ENCODE measurements at places on chromosomes 7 and 10.

GRCh38 chr7:104961821-104962220 lies 52.2 kb upstream of the KMT2E start:
- DNase-seq: no peak

- no peak for DNase-seq
Measured at GRCh38 chr10:59635502-59636290, 74.0 kb downstream of the SLC16A9 start.

- no peak for DNase-seq
Measured at GRCh38 chr10:98694014-98694413, 247.3 kb upstream of the HPS1 start.

DNA sequence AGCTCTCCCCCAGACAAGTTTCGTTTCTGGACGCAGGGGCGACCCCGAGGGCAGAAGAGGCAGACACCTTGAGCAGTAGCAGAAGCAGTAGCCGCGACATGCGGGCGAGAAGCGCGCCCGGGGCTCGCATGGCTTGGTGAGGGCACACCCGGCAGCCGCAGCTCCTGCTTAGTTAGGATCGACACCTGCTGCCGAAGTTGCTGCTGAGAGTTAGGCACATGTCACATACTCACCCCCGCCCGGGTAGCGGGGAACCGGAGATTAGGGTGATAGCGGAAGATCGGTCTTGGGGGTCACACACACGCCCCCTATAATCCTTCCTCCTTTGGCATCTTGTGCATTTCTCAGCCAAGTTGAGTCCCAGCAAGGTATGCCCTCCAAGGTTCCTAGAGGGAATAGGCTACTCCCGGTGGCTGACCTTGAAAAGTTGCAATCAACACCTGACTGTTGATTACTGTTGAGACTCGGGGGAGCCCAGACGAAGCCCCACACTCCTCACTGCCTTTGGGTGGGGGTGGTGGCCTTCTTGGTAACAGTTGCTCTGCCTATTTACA lies 668 bp downstream of the GPR37 start:
- DNase-seq: no peak

DNA sequence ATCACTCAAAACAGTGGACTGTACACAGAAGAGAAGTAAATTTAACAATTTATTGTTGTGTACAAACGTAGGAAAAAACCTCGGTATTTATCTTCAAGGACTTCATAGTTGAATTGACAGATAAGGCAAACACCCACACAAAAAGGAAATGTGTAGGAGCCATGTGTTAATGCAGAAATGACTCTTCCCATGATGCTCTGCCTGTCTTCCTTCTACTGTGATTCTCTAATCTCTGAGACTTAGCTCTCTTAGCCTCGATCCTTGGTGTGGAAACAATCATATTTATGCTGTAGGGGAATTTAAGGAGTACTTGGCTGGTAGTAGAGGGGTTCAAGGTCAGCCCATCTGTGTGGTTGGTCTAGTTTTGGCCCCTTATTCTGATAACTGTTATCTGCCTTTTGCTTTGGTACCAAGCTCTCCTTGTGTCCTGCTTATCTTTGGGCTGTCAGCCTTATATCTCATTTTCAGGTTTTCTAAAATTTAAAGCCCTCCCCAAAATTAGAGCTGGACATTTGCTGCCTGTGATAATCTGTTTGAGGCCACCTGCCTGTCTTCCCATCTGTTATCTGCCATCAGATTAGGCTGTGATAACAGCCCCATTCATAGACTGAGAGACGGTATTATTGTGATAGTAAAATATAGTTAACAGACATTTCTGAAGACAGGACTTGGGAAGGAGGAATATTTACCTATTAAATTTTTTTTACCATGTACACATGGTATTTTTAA lies 81.7 kb downstream of the GPR85 start:
- no peak for DNase-seq

DNA sequence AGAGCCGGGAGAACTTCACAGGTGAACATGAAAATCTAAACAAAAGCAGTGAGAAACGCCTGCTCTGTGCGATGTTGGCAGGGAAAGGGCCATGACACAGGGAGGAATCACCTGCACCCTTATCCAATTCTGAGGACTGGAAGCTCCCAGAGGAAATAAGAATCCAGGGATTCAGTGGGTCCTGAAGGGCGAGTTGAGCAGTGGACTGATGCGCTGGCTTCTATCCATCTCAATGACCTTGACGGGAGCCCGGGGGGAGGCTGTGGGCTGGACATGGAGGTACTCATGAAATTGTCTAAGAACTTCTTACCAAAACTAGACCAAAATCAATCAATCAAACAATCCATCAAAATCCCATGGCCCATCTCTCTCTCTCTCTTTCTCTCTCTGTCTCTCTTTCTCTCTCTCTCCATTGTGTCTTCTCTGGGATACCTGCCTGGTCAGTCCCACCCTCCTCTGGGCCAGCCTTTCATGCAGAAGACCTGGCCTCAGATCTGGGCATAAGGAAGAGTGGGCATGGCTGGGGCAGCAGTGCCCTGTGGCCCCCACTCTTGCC lies 7.2 kb downstream of the CPXM2 start:
- DNase-seq: no peak

GRCh38 chr10:52875336-52875735 lies 102.8 kb upstream of the MBL2 start:
- DNase-seq: peak; percentile 44

- DNase-seq: peak; percentile 73
Measured at GRCh38 chr10:24617771-24618396, 105.8 kb downstream of the ARHGAP21 start.

DNA sequence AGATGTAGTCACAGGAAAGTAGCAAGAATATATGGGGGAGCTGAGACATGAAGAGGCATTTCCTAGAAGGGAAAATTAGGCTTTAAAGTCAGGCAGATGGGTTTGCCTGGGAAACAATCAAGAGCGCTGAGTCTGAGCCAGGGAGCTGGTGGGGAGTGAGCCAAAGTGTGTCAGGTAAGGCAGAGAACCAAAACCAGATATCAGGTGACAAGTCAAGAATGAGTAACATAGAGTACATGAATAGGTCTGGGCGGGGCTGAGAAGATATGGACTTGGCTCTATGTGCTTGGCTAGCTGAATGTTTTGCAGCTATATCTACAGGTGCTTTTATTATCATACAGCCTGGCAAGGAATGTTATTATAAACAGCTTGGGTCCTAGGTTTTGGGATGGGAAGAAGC lies 49.3 kb downstream of the GPR141 start:
- no peak for DNase-seq

DNA sequence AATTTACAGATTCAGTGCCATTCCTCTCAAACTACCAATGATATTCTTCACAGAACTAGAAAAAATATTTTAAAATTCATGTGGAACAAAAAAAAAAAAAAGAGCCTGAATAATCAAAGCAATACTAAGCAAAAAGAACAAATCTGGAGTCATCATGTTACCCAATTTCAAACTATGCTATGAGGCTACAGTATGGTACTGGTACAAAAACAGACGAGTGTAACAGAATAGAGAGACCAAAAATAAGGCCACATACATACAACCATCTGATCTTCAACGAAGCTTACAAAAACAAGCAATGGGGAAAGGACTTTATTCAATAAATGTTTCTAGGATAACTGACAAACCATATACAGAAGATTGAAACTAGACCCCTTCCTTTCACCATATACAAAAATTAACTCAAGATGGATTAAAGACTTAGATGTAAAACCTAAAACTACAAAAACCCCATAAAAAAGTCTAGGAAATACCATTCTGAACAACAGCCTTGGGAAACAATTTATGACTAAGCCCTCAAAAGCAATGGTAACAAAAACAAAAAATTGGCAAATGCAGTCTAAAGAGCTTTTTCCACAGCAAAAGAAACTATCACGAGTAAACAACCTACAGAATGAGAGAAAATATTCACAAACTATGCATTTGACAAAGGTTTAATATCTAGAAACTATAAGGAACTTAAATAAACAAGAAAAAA lies 207.7 kb downstream of the PTN start:
- DNase-seq: no peak

DNA sequence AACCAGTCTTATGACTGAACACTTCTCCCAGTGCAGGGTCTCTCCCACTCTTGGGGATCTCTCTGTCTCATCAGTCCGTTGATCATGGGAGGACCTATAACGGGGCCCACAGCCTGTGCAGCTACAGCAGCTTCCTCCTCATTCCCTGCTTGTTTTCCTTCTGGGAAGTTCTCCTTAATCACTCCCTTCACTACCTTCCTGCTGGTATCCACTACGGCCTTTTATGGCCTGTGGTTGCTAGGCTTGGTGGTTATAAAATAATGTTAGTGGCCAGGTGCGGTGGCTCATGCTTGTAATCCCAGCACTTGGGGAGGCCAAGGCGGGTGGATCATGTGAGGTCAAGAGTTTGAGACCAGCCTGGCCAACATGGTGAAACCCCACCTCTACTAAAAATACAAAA lies 3.5 kb upstream of the ZNF282 start:
- no peak for DNase-seq

GRCh38 chr7:28755255-28755654 lies 202.9 kb downstream of the TRIL start:
- DNase-seq: no peak

DNA sequence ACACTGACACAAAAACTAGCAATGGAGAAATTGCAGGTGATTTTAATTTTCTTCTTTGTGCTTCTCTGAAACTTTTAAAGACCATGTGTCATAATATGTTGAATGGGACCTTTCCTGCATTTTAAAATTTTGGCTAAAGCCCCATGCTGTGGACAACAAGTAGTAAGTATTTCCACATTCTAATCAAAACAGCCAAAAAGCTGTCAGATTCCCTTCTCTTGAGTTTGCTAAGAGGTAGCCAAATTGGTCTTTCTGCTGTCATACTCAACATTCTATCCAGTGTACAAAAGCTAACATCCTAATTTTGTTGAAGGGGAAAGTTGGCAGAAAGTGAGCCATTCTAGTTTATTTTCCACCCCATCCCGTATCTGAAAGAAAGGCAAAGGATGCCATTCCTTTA lies 447.6 kb downstream of the TFEC start:
- DNase-seq: no peak

DNA sequence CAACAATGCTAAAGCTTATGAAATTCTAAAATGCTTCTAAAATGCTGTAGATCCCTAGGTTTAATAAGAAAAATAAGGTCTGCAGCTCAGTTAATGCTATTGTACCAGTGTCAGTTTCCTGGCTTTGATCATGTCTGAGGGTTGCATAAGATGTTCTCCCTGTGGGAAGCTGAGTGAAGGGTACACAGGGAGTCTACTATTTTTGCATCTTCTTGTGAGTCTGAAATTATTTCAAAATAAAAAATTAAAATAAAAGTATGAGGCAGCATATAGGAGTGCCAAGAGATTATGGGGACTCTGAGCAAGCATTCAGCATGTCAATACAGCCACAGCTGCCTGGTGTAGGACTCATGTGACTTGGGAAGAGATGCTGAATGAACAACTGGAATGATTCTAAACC lies 14.7 kb downstream of the CHST15 start:
- DNase-seq: no peak

DNA sequence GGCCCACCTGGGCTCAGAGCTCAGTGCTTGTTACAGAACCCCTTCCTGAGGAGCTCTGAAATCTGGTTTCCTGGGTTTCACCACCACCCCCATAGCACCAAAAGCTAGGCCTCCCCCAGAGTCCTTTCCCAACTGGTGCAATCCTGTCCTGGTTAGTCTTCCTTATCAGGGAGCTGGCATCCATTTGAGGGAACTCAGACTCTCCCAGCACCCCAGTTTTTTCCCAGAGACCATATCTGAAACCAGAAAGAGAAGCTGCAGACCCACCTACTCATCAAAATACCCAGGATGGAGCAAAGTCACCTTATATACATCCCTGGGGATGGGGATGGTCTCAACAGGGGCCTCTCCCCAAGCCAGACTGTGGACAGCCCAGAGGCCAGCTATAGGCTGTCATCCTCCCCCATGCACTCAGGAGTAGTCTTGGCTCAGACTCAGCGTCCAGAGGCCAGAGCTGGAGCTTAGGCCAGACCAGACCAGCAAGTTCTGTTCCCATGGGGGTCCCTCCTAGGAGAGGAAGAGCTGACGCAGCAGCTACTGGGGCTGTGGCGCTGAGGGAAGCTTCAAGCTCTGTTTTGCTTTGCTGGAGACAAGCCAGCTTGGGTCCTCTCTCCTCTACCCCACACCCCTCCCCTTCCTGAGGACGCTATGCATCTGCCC lies 3.0 kb downstream of the TBATA start:
- no peak for DNase-seq

DNA sequence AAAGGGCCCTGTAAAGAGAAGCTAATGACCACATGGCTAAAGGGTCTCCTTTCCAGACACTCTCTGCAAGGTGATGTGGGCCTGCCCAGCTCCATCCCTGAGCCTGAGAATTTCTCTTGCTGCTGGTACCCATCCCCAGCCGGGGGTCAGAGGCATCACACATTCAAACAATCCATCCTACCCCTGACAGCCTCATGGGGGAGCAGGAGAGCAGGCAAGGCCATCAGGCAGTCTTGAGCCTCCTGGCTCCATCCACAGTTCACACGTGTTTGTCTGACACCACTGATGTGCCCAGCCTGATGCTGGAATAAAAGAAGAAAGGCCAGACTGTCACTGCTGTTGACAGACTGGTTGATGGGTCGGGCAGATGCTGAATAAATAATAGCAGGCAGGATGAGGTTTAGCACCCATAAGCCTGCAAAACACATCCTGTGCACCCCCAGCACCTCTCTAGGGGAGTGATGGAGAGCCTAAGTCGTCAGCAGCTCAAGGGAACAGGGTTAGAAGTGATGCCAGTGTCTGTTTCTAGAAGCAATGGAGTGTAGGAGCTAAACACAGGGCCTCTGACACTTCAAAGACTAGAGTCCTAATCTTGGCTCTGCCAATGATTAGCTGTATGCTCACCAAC lies 43.5 kb downstream of the TLL2 start:
- DNase-seq: peak; percentile 56

DNA sequence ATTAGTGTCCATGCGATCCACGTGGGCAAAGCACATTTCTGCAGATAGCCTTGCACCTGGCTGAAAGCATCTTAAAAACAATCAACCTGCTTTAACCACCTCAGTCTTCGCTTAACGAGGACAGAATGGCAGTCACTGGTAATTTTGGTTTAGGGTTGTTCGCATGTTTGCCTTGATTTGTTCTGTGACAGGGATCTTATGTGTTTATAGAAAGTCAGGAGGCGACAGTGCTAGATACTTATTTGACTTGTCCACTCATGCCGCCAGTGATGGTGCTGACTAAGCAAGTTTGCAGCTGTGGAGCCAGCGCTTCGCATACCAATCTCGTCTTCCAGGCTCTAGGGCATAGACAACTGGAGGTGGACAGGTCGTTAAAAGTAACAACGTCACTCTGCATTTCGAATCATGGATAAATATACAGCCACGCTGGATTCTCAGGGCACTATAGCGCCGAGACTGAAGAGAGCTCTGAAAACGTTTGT lies 1.2 kb upstream of the TMEM243 start:
- DNase-seq: no peak

Measured in hematopoietic multipotent progenitor cell treated with erythropoietin and hydrocortisone succinate and interleukin-3 and kit ligand, for 8 days (in vitro differentiated cells).